ENCODE measurements at places on chromosomes 7 and 10.

- no peak for DNase-seq
Observed at GRCh38 chr7:42792841-42793240, 119.0 kb downstream of the C7orf25 start.

DNA sequence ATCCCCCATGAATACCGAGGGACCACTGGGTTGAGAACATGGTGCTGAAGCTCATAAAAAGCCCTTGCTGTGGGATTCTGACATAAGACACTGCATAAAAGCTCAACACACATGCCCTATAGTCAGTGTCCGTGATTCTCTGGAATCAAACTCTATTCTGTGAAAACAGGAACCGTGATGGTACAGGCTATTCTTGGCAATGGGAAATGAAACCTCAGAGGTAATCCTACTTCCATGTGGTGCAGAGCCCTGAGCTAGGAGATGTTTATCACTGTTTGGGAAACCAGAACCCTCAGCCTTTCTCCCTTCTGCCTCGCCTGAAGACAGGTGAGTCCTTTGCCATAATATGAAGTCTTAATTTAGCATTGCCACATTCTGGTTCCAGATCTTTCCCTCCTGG, 80.8 kb upstream of the PRSS1 start:
- DNase-seq, result no peak

GRCh38 chr10:129020651-129021330, 446.2 kb upstream of the MGMT start:
- no peak for DNase-seq

GRCh38 chr7:43914795-43915194, 8.4 kb upstream of the URGCP start:
- no peak for DNase-seq

DNA sequence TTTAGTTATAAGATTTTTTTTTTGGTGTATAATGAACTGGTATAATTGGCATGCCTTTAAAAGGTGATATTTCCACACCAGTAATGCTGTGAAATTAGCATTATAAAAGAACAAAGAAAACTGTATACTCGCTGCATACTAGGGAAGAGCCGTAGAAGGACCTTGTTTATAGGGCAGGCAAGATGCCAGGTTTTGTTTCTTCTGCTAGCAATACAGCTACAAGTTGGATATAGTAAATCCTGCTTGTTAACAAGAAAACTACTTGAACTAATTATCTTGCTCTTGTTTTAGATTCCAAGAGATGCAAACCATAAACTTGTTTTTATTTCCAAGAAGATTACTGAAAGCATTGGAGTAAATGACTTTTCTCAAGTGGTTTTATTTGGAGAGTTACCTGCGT, 1.9 kb downstream of the DNAH11 start:
- no peak for DNase-seq

- DNase-seq, result no peak
Observed at GRCh38 chr10:53667063-53667462, 894.5 kb upstream of the MBL2 start.

- DNase-seq, result no peak
Observed at GRCh38 chr7:33706771-33707200, 198.6 kb upstream of the BMPER start.

GRCh38 chr7:140914083-140914482, 10.6 kb downstream of the BRAF start:
- no peak for DNase-seq
